Non-pigmented ciliary epithelial cell (primary cell): ENCODE measurements at places on chromosomes 3 and 15.

DNA sequence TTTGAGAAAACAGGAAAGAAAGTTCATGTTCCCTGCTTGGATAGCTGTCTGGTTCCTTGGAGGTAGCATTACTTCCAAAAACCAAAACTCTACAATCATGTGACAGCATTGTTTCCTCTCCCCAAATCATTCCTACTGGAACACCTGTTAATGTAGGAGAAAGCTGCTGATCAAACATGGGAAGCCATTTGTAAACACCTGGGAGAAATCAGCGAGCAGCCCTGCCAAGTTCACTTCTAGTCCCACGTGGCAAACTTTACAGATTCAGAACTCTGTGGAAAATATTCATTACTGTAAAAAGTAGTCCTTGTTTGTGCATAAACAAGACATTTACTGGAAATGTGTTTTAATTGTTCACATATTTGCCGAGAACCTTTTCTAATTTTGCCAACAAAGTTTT is 275.5 kb upstream of the AZI2 start:
- no peak for DNase-seq

DNA sequence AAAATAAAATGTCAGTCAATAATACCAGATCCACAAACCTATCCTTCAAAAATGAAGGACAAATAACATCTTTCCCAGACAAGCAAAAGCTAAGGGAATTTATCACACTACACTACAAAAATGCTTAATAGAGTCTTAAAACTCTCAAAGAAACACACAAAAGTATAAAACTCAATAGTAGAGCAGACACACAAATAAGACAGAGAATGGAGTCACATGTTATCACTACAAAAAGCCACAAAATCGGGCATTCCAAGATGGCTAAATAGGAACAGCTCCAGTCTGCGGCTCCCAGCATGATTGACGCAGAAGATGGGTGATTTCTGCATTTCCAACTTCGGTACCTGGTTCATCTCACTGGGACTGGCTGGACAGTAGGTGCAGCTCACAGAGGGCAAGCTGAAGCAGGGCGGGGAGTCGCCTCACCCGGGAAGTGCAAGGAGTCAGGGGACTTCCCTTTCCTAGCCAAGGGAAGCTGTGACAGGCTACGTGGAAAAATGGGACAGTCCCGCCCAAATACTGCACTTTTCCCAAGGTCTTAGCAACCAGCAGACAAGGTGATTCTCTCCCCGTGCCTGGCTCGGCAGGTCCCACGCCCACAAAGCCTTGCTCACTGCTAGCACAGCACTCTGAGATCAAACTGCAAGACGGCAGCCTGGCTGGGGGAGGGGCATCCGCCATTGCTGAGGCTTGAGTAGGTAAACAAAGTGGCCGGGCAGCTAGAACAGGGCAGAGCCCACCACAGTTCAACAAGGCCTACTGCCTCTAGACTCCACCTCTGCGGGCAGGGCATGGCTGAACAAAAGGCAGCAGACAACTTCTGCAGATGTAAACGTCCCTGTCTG is 46.3 kb downstream of the SENP7 start:
- no peak for DNase-seq

- DNase-seq, result no peak
Measured at GRCh38 chr3:120024103-120024502, 70.1 kb downstream of the GSK3B start.

DNA sequence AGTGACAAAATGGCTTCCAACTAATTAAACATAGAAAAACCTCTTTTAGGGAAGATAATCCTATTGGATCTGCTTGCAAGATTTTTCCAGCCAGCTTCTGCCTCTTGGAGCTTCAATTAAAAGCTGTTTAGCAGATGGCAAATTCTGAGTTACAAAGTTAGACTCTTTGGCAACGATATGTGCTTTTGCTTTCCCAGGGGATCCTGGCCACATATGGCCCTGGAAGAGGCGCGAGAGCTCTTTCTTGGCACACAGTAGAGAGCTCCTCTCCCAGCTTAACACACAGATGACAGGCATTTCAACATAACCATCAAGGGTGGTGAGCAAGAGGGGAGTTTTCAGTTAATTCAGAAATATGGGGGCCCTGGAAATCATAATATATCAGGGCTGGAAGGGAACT is 41.6 kb upstream of the GALNT15 start:
- DNase-seq, result no peak

- no peak for DNase-seq
Measured at GRCh38 chr3:64070704-64071103, 47.4 kb upstream of the PSMD6 start.

DNA sequence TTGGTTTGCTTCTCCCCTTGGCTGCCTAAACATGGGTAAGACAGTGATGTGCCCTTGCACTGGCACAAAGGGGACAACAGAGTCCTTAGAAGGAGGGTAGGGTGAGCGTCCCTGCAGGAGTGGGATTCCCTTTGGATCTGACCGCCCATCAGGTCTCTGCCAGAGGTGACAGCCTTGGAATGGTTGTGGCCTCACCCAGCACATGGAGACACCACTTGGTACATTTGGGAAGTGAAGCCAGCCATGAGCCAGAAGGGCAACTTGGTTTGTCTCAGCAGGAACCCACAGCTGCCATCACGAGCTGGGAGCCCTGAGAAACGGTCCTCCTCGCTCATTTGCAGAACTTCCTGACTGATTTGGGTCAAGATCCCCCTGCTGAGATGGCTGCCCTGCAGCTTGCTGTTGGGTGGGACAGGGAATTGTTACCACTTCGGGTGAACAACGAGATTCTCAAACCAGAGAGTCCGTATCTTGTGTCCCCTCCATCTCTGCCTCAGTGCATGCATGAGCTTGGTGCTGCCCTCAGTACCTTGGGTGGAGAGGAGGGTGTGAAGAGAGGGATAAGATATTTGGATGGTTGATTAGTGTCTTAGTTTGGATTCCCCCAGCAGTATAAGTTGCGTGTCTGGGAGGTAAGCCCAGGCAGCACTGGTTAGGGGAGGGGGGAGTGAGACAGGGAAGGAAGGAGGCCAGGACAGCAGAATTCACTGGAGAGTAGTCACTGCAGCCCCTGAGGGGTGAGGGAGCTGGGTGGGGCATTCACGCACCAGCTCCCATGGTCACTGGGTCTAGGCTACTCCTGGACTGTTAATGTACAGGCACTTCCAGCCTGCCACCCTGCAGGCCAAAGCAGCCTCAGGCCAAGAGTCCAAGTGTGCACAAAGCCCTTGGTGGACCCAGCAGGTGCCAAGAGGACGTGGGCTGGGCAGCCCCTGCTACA is 168.8 kb upstream of the TOPAZ1 start:
- no peak for DNase-seq

- no peak for DNase-seq
Measured at GRCh38 chr15:41487802-41488201, 5.9 kb upstream of the ITPKA start.

- no peak for DNase-seq
Measured at GRCh38 chr3:58387650-58388546, 45.7 kb downstream of the PDHB start.

DNA sequence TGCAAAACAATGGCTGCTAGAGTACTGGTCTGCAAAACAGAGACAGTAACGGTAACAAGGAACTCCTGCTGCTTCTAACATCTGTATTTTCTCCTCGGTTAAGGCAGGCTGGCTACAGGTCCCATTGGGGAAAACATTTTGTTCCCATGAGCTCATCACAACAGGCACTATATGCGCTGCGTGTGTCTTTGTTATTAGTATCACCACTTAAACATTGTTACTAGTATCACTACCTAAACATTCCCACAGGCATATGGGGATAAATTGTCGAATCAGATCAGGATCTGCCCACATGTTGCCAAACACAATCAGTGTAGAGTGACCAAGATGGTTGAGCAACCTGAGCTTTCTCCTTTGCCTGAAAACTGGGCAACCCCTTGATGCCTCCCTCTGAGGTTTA is 77.2 kb downstream of the TOP2B start:
- no peak for DNase-seq

DNA sequence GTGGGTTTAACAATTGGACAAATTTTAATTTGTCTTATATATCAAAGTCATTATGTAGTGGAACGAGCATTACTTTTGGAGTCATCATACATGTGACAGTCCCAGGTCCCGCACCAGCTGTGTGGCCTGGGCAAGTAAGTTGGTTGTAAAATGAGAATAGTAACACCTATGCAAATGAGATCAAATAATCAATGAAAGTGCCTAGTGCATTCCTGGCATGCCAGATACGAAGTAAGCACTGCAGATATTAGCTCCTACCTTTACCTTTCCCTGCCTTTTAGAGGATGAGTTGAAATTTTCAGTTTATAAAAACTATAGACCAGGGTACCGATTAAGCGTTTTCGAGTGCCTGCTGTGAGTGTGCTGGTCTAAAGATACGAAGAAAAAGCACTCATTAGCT is 134.1 kb downstream of the LRIG1 start:
- no peak for DNase-seq
